Activated T-cell treated with anti-CD3 and anti-CD28 coated beads, Interleukin-2, amount 50 U/mL, for 24 hours (primary cell): ENCODE measurements at places on chromosomes 7 and 10.

DNA sequence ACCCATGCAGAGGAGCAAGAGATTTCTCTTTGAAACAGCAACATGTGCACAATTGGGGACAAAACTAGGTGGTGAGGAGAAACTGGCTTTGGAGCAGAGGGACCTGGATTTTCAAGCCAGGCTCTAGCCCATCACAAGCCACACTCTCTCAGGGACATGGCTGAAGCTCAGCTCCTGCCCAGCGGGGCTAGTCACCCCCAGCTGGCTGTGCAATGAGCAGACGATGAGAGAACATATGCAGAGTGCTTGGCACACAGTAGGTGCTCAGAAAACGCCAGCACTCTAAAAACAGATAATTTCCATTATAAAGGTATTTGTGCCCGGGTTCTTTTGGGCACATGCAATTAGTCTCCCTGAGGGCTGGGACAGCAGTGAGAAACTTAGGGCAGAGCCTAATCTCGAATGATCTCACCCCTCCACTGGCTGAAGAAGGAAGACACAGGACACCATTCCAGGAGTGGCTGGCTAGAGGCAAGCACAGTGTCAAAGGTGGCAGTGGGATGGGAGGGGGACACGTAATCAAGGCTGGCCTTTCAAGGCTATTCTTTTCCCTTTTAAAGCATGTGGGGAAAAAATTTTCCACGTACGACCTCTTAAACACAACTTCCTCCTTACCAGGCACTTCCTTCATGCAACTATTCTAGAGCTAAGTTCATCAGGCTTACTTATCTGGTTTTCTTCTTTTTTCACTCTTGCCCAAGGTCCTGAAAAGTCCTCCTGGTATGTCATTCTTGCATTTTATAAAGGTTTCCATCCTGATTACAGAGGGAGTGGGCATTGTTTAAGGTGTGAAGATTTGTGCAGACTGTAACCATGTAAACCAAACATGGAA lies 15.1 kb downstream of the FAM53B start:
- DNase-seq, result peak; percentile 44

DNA sequence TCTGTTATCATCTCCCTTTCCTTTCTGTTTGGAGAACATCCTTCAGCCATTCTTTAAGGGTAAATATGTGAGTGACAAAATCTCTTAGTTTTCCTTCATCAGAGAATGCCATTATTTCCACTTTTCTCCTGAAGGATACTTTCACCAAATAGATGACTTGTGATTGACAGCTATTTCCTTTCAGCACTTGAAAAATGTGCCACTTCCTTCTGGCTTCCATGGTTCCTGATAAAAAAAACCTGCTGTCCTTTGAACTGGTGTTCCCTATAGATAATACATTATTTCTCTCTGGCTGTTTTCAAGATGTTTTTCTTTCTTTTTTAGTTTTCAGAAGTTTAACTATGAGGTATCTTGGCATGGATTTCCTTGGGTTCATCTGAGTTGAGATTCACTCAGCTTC lies 79.7 kb downstream of the TBXAS1 start:
- no peak for DNase-seq

DNA sequence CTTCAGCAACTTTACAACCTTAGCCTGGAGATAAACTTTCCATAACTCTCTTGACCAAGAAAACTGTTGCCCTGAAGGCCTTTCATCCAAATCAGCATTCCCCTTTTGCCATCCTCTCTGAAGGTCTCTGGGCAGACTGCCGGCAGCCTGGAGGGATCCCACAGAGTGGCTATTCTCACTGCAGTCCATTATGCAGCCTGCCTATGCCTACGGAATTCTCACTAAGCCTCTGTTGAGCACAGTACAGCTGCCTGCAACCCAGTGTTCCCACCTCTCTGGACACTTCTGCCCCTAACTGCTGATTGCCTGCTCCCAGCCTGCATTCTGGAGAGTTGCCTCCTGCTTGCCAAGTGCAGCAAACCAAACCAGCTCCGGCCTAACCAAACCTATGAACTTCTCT lies 548.9 kb upstream of the STEAP1 start:
- no peak for DNase-seq

DNA sequence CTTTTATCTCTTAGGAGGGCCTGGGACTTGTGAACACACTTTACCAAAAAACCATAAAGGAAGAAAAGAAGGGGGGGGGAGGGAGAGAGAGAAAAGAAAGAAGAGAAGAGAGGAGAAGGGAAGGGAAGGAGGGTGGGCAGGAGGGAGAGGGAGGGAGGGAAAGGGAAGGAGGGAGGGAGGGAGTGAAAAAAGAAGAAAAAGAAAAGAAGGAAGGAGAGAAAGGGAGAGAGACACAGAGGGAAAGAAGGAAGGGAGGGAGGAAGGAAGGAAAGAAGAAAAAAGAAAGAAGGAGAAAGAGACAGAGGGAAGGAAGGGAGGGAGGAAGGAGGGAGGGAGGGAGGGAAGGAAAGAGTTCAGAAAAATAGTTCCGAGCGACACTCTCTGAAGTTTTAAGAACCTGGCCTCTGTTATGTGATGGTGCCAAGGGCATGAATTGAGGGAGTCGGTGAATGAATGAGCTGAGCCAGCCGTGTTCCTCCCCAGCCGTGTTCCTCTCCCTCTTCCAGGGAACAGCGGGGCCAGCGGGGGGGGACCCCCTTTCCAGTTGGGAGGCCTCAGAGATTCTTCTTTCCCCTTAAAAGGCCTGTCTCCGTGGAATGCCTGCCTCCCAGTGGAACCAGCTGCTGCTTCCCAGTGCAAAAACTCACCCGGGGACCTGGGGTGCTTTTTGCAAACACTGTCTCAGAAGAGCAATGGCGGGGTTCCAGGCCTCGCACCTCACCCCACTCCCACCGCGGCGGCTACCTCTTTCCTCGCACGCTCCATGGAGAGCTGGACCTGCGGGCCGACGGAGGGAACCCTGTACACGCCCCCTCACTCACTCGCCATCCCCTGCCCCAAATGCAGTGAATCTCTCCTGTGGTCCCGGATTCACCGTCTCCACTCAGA lies 84.1 kb downstream of the FOXL3 start:
- DNase-seq, result peak; percentile 25

GRCh38 chr7:24059775-24060174 lies 224.2 kb upstream of the NPY start:
- no peak for DNase-seq

- DNase-seq, result peak; percentile 64
These were observed 10.4 kb downstream of the CHST3 start for GRCh38 chr10:71974489-71975021.

GRCh38 chr10:47151920-47152319 lies 148.1 kb upstream of the GDF10 start:
- DNase-seq, result no peak

DNA sequence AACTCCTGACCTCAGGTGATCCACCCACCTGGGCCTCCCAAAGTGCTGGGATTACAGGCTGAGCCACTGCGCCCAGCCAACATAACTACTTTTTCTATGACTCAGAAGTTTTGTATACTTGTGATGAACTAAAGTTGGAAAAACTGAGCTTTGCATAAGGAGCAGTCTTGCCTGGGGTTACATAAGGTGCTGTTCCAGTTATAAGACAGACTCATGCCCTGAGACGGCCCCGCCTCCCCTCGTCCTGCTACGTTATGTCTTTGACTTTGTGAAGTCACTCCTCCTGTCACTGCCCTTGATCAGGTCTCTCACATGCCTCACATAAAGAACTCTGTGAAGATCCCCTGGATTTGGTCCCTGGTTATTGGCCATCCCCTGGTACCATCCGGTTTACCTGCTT lies 40.4 kb upstream of the OPN4 start:
- DNase-seq, result no peak
